T-helper 1 cell treated with Interleukin-12 subunit alpha and Interleukin-12 subunit beta and Interleukin-4 antibody, amounts not matched to agents 30 ng/mL and 1 ng/mL, for 36 hours (primary cell): ENCODE measurements at places on chromosomes 1 and 21. TPM values are rescaled to one million over a fixed set of nuclear protein-coding genes. Genes with fewer than 3 reads are reported as not detected.

TTLL7 gene
- 1.9 and 2.3 TPM in 2 replicates for total RNA-seq

YTHDF2 gene
- 76.4 and 86.2 TPM in 2 replicates for total RNA-seq

LRRN2 gene
- 0.20 TPM in 1 of 2 replicates, not detected in the other for total RNA-seq

RNF2 gene
- 16.9 and 18.3 TPM in 2 replicates for total RNA-seq

KIFAP3 gene
- total RNA-seq, result 26.0 and 26.8 TPM in 2 replicates

GIPC2 gene
- 0.07 TPM in 2 replicates for total RNA-seq

C1orf115 gene
- 0.32 and 0.37 TPM in 2 replicates for total RNA-seq

C1orf226 gene
- total RNA-seq, result not detected in 2 replicates

OLIG2 gene
- not detected in 2 replicates for total RNA-seq

GPR161 gene
- 0.27 and 0.56 TPM in 2 replicates for total RNA-seq

GSTM5 gene
- total RNA-seq, result not detected in 2 replicates

NOTCH2 gene
- total RNA-seq, result 163 and 168 TPM in 2 replicates

NEXN gene
- 0.73 and 1.3 TPM in 2 replicates for total RNA-seq

HSD3B1 gene
- not detected in 2 replicates for total RNA-seq

MAGI3 gene
- 5.5 and 6.0 TPM in 2 replicates for total RNA-seq

KCNT2 gene
- total RNA-seq, result not detected in 2 replicates

SERPINC1 gene
- total RNA-seq, result 0.49 TPM in 1 of 2 replicates, not detected in the other

ALG14 gene
- total RNA-seq, result 2.4 and 4.4 TPM in 2 replicates

OR2L8 gene
- 0.34 TPM in 1 of 2 replicates, not detected in the other for total RNA-seq

SPRR2F gene
- total RNA-seq, result not detected in 2 replicates

ZRANB2 gene
- total RNA-seq, result 110 and 114 TPM in 2 replicates

KIF26B gene
- total RNA-seq, result not detected in 2 replicates

ZNF670 gene
- 1.1 and 1.3 TPM in 2 replicates for total RNA-seq

GJA9 gene
- total RNA-seq, result not detected in 2 replicates
